Right cardiac atrium (tissue), 5 donors: ENCODE measurements at places on chromosomes 7 and 10. TPM values are rescaled to one million over a fixed set of nuclear protein-coding genes. Genes with fewer than 3 reads are reported as not detected.

DNA sequence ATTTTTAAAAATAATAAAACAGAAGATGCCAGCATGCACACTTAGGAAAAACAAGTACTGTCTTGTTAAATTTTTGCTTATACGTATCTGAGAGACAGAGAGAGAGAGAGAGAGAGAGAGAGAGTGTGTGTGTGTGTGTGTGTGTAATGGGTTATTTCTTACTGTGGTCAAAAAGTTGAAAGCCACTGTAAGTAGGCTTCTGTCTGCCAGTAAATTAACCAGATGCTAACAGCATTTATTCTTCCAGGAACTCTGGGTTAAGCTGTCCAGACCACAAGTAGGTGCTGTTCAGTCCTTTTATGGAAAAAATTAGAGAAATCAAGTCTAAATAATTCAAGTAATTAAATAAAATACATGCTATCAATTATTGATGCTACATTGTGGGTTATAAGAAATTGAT, 39.7 kb downstream of the RNF32 start:
- no peak for DNase-seq

DNA sequence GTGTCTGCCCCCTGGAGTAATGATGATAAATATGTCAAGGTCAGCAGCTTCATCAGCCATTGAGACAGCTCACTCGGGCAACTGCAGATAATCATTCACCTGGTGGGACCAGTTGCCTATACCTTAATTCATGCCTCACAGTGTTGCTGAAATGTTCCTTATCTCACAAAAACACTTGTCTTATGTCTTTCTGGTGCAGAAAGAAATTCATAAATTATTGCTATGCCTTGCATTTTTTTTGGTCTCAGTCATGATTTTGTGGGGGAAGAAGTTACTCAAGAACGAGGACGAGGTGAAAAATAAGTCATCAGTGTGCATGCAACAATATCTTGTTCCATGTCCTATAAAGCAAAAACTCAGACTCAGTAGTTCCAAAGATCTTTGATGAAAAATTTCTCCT, 16.0 kb downstream of the TRIL start:
- no peak for DNase-seq

- DNase-seq = peak; percentile 23
These were observed 102.1 kb downstream of the FOXL3 start for GRCh38 chr7:391961-392524.

- peak; percentile 77 for DNase-seq
These were observed 17.7 kb upstream of the CFAP46 start for GRCh38 chr10:132960071-132960472.

GRCh38 chr10:70512149-70512639, 33.6 kb downstream of the PALD1 start:
- DNase-seq = no peak

GRCh38 chr7:95240921-95241320, 83.4 kb downstream of the PON1 start:
- DNase-seq = no peak

GRCh38 chr10:62561151-62561550, 187.0 kb downstream of the ZNF365 start:
- no peak for DNase-seq

Gene RPEL1
- not detected for total RNA-seq

Gene STOX1
- 0.15 TPM for total RNA-seq

Gene LRRTM3
- not detected for total RNA-seq
